Fibroblast of upper back skin (primary cell): ENCODE measurements at places on chromosomes 3 and 15.

DNA sequence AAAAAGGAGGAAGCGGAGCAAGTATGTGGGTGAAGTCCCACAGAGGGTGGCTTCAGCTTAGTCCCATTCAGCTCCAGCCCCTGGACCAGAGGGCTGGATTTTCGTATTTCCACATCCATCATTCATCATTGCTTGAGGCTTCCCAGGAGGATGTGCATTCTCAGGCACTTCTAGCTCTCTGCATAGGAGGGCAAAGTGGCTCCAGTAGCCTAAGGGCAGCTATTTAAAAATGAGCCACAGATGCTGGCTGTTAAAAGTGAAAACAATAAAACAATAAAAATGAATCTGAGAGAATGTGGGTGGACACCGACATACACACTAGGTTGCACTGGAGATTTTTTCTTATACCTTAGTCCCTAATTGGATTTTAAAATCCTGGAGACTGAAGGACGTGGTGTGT, 629.2 kb upstream of the ZNF385D start:
- DNase-seq, result no peak

DNA sequence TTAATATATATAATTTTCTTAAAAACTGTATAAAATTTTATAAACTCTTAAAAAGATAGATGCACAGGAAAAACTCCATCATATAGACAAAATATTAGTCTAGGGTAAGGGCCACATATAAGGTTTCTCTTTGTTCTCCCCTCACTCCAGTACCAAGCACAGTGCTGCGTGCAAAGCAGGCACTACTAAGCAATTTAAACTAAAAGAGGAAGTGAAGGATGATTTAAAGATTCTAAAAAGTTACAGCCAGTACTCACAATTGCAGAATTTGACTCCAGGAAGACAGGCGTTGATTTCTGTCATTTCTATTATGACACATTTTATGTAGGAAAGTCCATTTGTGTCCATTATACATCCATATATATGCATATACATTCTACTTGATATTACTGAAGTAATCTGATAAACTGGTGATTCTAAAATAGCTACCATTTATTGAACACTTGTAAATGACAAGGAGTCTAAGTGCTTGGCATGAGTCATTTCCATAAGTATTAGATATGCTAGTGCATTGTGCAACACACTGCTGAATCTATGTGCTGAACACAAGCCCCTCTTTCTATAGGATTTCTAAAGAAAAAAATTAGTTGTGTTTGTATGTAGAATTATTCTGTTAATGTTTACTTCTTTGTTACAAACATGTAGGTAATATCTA, 785.5 kb upstream of the ARRDC4 start:
- no peak for DNase-seq

- peak; percentile 80 for DNase-seq
Measured at GRCh38 chr3:100615684-100616083, 6.3 kb downstream of the ADGRG7 start.

DNA sequence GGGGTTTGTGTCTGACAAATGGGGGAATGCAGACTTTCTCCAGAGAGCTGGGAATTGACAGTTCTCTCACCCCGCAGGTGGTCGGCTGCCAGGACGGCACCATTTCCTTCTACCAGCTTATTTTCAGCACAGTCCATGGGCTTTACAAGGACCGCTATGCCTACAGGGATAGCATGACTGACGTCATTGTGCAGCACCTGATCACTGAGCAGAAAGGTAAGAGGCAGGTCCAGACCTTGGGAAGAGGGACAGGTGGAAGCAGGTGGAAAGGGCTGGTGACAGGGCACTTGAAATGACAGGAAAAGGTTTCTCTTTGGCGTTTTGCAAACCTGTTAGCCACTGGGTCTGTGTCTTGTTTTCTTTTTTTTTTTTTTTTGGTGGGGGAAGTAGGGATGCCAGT, 36.6 kb downstream of the IFT122 start:
- no peak for DNase-seq

DNA sequence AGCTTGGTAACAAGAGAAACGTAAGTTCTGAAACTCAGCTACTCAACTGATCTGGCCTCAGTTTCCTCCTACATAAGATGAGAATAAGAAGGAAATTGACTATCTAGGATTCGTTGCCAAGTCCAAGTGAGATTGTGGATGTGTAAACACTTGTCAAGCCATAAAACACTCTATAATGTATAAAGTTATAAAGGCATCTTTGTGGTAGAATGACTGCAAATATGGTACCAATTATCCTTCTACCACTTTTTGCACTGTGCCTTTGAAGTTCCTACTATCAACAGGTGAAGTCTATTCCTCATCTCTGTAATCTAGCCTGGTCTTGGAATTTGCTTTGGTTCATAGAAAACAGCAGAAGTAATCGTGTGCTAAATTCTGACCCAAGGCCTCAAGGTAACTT, 138.2 kb downstream of the GADL1 start:
- no peak for DNase-seq

DNA sequence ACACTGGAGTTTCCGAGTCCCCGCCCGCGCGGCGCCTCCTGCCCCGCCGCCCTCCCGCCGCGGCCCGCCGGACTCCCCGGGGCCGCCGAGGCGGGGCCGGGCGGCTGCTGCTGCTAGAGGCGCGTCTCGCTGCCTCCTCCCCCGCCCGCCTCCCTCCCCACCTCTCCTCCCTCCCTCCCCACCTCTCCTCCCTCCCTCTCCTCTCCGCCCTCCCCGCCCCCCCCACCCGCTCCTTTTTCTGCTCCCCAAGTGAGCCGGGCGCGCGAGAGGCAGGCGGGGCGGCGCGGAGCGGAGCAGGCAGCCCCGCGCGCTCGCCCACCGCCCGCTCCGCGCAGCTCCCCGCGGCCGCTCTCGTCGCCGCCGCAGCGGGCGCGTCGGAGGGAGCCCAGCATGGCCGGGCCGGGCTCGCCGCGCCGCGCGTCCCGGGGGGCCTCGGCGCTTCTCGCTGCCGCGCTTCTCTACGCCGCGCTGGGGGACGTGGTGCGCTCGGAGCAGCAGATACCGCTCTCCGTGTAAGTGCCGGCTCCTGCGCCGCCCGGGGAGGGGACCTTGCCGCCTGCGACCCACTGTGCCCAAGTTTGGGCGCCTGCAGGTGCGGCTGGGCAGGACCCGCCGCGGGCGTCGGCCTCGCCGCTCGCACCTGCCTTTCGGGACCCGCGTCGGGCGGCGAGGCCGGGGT, at the start of gene CACNA2D3:
Gene CACNA2D3, plus strand, starts transcription at position 229 of the 679 bp plus-strand sequence.
- DNase-seq, result no peak

DNA sequence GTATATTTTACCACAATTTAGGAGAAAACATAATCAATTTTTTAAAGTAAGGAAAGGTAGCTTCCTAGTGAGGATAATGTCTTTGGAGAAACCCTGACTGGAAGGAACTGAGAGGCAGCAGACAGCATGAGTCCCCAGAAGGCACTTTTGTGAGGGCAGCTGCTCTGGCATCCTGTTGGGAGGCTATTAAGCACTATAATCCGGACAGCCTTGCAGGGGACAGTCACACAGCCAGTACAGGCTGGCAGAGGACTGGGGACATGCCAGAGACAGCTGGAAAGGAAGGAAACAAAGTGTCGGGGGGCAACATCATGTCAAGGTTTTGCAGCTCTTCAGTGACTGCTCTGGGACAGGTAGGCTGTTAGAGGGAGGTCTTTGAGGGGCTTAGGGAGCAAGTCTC, 15.7 kb downstream of the ACAN start:
- no peak for DNase-seq

GRCh38 chr3:13018043-13018451, 55.2 kb downstream of the IQSEC1 start:
- DNase-seq, result no peak

DNA sequence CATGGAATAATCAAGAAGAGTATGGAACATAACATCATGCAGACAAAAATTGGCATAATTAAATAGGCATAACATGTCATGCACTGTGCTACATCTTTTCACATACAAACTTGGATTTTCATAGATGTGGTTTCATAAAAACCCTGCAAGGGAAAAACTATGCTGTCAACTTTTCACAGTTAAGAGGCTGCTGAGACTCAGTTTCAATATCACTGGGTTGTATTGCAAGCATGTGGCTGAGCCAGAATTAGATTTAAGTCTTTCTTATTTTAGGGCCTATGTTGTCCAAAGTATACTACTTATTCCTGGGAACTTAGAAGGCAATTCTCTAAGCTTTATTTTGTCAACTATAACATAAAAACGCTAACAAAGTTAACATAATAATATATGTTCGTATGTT, 70.7 kb upstream of the LSAMP start:
- DNase-seq, result no peak

DNA sequence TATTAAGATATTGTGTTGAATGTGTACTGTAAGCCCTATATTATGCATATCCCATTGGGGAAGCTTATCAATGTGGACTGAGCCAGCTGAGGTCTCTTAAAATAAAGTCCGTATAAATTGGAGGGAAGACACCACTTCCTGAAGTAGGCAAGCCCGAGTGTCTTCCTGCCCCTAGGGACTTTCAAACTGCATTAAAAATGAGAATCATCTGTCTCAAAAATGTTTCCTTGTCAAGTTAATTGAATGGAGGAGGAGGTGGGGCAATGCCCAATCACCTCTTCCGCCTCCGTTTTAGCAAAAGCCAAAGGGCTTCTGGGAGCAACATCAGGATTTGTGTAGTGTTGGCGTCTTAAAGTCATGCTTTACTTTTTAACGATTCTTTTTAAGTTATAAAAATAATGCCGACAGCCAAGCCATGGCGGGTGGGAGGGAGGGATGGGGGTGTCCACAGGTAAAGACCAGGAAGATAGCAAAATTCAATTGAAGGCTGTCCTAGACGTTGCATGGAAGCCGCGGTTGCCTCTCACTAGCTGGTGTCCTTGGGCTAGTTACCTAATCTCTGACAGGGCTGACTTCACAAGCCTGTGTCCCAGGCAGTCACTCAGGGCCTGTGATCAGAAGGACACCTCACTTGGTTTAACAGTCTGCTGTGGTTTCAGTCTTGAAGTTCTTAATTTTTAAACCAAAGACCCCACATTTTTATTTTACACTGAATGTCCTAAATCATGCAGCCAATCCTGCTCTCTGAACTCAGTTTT, 524.9 kb upstream of the PROK2 start:
- no peak for DNase-seq

- no peak for DNase-seq
Measured at GRCh38 chr3:144032531-144033239, 61.1 kb downstream of the DIPK2A start.
